ENCODE measurements at places on chromosomes 12 and 14.

GRCh38 chr14:102516531-102517391, 7.2 kb upstream of the ANKRD9 start:
- DNase-seq, result no peak

GRCh38 chr12:69247268-69248018, 8.1 kb downstream of the CPSF6 start:
- DNase-seq, result no peak

GRCh38 chr14:75977582-75977943, 4.2 kb downstream of the TGFB3 start:
- no peak for DNase-seq

DNA sequence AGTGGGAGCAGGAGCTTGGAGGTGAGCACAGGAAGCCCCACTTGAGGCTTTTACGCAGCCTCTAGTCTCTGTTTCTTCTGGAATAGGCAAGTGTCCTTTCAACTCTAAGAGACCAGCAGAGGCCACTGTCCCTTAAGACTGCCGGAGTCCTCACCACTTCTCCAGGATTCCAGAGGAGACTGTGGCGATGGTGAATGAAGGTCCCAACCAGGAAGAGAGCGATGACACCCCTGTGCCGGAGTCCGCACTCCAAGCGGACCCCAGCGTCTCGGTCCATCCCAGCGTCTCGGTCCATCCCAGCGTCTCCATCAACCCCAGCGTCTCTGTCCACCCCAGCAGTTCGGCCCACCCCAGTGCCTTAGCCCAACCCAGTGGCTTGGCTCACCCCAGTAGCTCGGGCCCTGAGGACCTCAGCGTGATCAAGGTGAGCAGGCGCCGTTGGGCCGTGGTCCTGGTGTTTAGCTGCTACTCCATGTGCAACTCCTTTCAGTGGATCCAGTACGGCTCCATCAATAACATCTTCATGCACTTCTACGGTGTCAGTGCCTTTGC, 442 bp downstream of the FLVCR2 start:
- no peak for DNase-seq

- DNase-seq, result no peak
Measured at GRCh38 chr12:118425364-118425763, 49.0 kb downstream of the SUDS3 start.

GRCh38 chr12:53977596-53978445, 3.1 kb upstream of the HOTAIR start:
- no peak for DNase-seq

GRCh38 chr12:21599143-21599999, 5.3 kb downstream of the GYS2 start:
- DNase-seq, result no peak

GRCh38 chr12:64039281-64039871, 182.7 kb downstream of the KICS2 start:
- DNase-seq, result no peak

GRCh38 chr12:99029511-99030271, 384.6 kb downstream of the APAF1 start:
- no peak for DNase-seq

DNA sequence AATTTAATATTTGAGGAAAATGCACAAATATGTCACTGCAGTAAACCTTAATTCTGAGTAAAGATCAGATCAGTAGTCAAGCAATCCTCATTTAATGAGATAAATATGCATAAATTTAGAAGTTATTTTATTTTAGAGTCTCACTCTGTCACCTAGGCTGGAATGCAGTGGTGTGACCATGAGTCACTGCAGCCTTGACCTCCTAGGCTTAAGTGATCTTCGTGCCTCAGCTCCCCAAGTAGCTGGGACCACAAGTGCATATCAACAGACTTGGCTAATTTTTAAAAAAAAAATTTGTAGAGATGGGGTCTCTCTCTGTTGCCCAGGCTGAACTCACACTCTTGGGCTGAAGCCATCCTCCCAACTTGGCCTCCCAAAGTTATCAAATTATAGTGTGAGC, 41.3 kb downstream of the LMO3 start:
- DNase-seq, result no peak

DNA sequence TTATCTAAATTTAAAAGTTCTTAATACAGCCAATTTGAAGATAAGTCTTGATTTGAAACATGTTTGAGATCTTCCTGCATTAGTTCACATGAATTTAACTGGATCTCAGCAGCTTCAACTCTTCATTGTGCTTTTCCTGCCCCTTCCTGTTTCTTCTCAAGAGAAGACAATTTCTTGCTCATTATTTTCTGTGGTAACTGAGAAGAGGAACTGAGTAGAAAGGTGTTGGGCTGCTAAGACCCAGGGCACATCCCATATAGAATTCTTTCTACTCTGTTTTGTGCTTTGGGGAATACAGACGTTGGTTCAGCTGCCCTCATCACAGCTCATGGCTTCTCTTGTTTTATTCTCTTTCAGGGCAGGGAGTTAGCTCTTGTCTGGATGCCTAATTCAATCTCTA, 110.2 kb downstream of the SNAPC1 start:
- no peak for DNase-seq

DNA sequence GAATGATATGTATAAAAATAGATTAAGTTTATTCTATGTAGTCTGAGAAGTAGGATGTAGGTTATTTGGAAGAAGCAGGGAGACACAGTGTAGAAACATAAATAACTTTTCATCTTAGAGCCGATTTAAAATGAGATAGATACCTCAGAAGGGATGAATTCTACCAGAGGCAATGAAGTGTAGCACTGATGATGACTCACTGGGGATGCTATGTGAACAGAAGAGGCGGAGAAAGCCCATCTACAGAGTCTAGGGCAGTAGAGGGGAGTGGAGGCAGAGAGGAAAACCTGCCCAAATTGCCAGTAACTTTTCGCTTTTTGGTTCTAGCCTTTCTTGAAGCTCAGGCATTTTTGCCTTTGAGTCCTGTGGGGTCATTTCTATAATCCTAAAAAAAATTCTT, 451.8 kb downstream of the ATP23 start:
- no peak for DNase-seq

DNA sequence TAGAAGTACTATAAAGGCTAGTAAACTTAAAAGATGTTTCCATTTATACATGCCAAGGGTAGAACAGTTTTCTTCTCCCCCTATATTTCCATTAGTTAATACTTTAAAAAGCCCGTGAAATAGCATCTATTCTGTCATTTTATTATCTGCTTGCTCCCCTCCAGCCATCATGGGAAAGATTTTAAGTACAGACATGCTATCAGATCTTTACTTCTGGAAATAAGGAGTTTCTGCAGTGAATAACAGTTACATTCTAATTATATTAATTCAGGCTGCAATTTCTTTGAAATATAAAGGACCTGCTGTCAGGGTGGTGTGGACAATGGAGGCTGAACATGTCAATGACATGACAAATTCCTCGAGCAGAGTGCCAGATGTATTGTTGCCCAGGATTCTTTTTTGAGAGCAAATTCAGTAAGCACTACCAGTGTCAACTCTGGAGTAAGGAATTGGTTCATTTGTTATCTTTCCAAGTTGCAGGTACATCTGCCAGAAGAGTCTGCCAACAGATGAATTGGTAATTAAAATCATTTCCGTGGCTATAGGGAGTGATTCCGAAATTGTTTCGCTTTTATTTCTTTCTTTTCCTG, 151.3 kb downstream of the BTG1 start:
- no peak for DNase-seq

DNA sequence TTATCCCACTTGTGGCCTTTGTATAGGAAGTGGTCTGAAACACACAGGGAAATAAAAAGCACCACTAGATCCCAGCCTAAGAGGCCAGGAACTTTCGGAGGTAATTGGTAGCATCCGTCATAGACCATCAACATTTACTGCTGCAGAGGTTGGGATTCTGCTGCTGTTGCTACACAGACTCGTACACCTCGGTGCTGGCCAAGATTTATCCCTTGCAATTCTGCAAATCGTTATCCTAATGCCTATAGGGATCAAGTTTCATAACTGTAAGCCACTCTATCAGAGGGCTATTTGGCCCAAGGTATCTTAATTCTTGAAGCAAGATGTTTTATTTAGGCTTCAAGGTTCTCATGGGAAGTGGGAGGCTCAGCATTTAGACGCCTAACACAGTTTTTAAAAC, 913.6 kb downstream of the GALC start:
- no peak for DNase-seq

- DNase-seq, result no peak
Measured at GRCh38 chr12:30934811-30935210, 8.3 kb downstream of the TSPAN11 start.

- DNase-seq, result no peak
Measured at GRCh38 chr14:56562883-56563282, 16.7 kb upstream of the TMEM260 start.

DNA sequence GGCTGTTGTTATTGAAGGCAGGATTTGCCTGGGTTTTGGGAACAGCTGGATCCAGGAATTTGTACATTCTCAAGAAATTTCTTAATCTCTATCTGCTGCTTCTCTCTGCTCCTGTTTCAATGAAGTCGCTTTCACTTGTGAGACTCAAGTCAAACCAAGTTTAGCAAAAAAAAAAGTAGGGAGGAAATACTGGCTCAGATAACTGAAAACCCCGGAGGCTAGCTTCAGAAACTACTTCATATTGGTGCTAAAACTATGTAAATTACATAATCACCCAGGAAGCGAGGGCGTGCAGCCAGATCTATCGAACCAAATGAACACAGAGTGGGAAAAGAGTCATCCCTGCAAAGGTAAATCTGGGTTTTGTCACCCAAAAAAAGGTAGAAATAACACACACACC, 68.3 kb upstream of the FICD start:
- no peak for DNase-seq

- no peak for DNase-seq
Measured at GRCh38 chr14:67733616-67734015, 31.9 kb downstream of the RDH12 start.

GRCh38 chr14:48247977-48248376, 572.6 kb upstream of the MDGA2 start:
- DNase-seq, result no peak

DNA sequence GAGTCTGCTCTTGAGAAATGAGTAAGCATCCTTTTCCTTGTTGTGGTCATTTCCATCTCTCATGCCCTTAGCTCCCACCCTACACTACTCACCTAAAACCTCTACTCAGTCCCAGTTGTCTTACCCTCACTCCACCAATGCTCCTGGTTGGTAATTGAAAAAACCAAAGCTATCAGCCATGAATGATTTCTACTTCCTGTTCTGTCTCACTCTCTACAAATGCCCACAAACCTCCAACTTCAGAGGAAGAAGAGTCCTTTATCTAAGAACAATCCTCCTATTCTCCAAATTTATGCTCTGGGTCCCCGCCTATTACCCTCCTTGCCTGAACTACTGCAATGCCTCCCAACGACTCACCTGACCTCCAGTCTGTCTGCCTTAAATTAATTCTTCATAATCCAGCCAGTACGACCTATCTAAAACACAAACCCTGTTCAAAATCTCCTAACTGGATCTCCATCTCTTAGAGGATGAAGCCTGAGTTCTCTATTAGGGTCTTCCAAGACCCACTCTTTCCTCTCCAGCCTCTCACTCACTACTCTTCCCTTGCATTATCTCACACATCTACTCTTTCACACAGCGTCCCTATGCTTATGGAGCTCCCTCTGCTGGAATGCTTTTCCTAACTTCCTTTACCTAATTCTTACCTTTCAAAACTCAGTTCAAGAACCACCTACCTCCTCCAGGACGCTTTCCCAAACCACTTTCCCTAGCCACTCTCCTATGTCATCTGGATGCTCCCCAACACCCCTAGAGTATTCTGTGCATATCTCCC, 2.2 kb downstream of the DHRS1 start:
- DNase-seq, result peak; percentile 65

- DNase-seq, result no peak
Measured at GRCh38 chr12:53564941-53565340, 57.7 kb upstream of the NPFF start.

DNA sequence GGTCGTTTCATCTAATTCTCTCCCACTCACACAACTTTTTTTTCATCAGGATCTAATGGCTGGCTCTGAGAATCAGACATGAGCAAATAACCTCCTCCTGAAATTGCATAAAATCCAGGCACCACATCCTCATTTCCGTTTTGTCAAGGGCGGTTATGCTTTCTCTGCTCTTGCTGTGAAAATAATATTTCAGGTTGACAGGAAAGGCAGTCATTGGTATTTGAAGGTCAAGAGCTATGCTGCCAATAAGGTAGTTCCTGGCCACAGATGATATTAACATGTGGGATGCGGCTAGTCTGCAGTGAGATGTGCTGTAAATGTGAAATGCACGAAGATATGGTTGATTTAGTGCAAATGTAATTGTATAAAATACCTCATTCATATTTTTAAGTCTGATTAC, 870.2 kb upstream of the TMEM132C start:
- DNase-seq, result no peak

DNA sequence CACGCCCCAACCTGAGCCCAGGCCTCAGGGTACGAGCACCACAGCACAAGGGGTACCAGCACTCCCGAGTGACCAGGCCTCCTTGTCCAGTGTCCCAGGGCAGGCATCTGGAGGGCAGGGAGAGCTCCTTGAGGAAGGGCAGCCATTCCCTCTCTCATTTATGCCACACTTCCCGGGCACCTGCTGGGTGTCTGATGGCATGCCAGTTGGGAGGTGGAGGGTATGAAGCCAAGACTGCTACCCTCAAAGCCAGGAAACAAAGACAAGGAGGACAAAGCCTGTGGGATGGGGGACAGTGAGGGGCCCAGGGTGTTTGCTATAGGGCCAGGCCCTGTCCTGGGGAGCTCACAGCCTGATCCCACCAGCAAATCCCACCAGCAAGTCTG, 45.6 kb downstream of the CCDC88C start:
- DNase-seq, result no peak

GRCh38 chr12:66516561-66516960, 162.3 kb downstream of the GRIP1 start:
- DNase-seq, result no peak

GRCh38 chr12:1606021-1606622, 11.7 kb upstream of the FBXL14 start:
- peak; percentile 84 for DNase-seq

DNA sequence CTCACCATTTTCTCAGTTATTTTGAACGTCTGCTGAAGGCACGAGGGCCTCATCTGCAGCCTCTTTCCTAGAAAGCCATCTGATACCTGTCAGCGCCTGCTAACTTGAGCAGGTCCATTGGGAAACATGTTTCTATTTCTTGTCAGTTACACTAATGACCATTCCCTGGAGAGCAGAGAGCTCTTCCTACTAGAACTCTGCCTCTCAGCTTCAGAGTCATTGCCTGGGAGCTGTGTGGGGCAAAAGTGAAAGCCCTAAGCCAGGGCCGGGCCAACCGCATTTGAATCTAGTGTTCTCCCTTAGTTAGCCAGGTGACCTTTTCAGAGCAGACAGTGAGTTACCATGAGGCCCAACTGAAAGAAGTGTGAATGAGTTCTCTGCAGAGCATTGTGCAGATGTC, 135.8 kb downstream of the EML1 start:
- DNase-seq, result no peak

- no peak for DNase-seq
Measured at GRCh38 chr12:70045036-70045435, 198.2 kb upstream of the CNOT2 start.
